ENCODE measurements at places on chromosomes 5 and 9. TPM values are rescaled to one million over a fixed set of nuclear protein-coding genes. Genes with fewer than 3 reads are reported as not detected.
A peak's percentile ranks its signal among the peaks of the same experiment; 100 is the strongest.

SUSD1 gene
- total RNA-seq, result 14.8 TPM

SLC38A9 gene
- total RNA-seq, result 14.8 TPM

FANCC gene
- 4.5 TPM for total RNA-seq

MARCHF3 gene
- 4.3 TPM for total RNA-seq

PCDHA5 gene
- 0.60 TPM for total RNA-seq

C9orf50 gene
- total RNA-seq, result not detected

- no peak for DNase-seq
Observed at GRCh38 chr9:125521462-125522327, 185.3 kb downstream of the MAPKAP1 start.

DNA sequence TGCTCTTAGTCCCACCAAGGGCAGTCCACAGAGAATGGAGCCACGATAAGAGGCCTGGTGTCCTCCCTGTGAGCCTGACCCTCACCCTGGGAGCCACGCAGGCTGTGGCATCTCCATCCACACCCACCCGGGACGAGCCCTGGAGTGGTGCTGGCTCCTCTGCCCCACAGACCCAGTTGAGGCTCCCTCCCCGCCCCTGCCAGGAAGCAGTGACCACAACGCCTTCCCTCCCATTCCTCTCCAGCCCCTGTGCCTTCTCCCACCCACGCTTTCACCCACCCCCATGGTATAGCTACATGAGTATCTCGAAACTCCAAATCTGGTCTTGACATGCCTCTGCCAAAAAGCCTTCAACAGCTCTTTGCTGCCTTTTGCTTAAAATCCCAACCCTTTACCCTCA, 57.9 kb downstream of the SEMA4D start:
- no peak for DNase-seq

GRCh38 chr5:130992095-130992494, 173.0 kb downstream of the HINT1 start:
- DNase-seq, result no peak

GRCh38 chr5:60972231-60972630, 27.2 kb downstream of the NDUFAF2 start:
- DNase-seq, result no peak

DNA sequence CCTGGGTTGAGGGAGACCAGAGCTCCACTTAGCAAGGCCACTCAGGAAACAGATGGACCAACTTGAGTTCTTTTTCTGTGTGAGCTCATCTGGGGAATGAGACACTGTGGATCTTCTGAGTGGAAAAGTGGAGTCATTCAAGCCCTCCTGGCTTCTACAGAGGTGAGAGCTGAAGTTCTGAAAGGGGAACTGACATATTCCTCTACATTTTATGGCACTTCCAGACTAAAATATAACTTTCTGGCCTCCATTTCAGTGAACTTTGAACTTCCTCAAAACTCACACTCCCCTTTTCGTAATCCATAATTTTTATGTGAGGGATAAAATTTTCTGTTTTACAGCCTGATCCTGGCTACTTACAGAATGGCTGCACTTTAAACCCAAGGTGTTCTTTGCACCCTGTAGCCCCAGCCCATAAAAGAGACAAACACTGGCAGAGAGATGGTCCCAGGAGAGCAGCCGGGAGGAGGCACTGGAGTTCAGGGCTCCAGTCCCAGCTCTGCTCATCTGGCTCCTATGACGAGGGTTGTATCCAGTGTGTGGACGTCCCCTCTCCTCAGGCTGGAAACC, 10.8 kb downstream of the SPAAR start:
- DNase-seq, result no peak

GRCh38 chr5:23208959-23209431, 298.4 kb upstream of the PRDM9 start:
- no peak for DNase-seq

- no peak for DNase-seq
Observed at GRCh38 chr5:74225587-74225986, 414.9 kb downstream of the ENC1 start.

GRCh38 chr5:76861612-76862011, 11.8 kb downstream of the S100Z start:
- no peak for DNase-seq

- DNase-seq, result no peak
Observed at GRCh38 chr5:62134811-62135210, 171.2 kb upstream of the KIF2A start.

DNA sequence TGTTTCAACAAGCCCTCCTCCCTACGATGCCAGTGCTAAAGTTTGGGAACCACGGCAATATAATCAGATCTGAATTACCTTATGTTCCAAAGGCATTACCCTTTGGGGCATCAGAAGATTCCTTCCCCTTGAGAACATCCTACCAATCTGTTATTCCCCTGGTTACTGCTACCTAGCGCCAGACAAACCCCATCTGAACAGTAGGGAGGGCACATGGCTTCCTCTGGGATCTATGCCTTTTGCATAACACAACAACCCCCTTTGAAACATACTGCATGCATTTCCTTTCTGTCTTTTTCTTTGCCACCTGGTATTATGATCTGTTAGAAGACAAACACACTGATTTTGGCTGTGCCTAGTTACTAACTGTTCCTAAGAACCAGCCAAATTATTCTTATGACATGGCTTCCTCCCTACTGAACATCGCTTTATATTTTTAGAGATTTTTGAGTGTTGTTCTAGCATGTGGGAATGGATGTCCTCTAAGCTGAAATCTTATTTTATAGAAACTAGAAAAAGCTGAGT, 103.9 kb upstream of the DAPK1 start:
- DNase-seq, result no peak

DNA sequence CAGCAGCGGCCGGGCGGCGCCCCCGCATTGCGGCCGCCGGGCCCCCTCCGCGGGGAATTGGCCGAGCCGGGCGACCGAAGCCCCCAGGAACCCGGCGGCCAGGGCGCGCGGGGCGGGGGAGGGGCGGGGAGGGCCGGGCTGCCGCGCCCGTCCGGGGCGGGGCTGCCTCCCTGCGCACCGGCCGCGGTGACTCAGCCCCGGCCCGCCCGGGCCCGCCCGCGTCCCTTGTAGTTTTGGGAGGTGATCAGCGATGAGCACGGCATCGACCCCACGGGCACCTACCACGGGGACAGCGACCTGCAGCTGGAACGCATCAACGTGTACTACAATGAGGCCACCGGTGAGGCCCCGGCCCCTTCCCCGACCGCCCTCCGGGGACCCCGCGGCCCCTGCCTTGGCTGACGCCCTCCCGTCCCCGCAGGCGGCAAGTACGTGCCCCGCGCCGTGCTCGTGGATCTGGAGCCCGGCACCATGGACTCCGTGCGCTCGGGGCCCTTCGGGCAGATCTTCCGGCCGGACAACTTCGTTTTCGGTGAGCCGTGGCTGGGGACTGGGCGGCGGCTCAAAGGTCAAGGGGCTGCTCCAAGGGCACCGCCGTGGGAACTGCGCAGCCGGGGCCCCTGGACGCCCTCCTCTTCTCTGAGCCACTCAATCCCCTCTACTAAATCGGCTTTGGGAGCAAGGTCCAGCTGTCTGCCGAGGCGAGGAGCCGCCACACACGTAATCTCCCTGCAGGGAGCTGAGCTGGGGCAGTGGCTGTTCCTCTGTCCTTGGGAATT, 592 bp downstream of the TUBB4B start:
- peak; percentile 85 for DNase-seq

- no peak for DNase-seq
Observed at GRCh38 chr9:99011161-99011709, 67.5 kb downstream of the COL15A1 start.

GRCh38 chr9:90807006-90807405, 5.4 kb downstream of the SYK start:
- DNase-seq, result no peak

Measured in pancreas (tissue), 10 donors.